ENCODE measurements at places on chromosomes 3 and 15.

DNA sequence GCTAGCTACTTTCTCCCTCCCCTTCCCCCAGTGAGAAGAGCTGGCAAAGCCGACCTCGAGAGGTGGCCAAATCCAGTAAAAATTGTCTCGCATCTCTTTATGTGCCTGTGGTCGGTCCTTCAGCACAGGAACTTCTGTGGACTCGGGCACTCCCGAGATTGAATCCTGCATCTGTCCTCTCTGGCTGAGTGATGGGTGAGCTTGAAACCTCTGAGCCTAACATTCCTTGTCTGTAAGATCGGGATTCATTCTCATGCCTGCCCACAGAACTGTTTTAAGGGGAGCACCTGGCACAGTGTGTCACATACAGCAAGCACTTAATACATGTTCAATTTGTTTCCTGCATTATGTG is 11.3 kb downstream of the CX3CR1 start:
- DNase-seq, result no peak

GRCh38 chr3:107822308-107822707 is 268.5 kb downstream of the CD47 start:
- DNase-seq, result no peak

- DNase-seq, result no peak
Observed at GRCh38 chr3:9809615-9810432, at the start of gene TTLL3. TSS of gene TTLL3 (plus strand) at chr3:9810262. CDS start at chr3:9810662, 400 bp downstream.

- DNase-seq, result no peak
Observed at GRCh38 chr3:173055228-173055933, 85.7 kb downstream of the SPATA16 start.

GRCh38 chr3:56144805-56145204 is 323.5 kb downstream of the ERC2 start:
- no peak for DNase-seq

Measured in substantia nigra (tissue), 51 donors.